ENCODE measurements at places on chromosomes 5 and 9. TPM values are rescaled to one million over a fixed set of nuclear protein-coding genes. Genes with fewer than 3 reads are reported as not detected.

Gene LHX3
- not detected for total RNA-seq

Gene SLC1A1
- 58.3 TPM for total RNA-seq

Gene UAP1L1
- 10.7 TPM for total RNA-seq

Gene ELOVL7
- 0.16 TPM for total RNA-seq

Gene EHMT1
- total RNA-seq, result 36.3 TPM

Gene SLC25A2
- not detected for total RNA-seq

Gene AMBP
- not detected for total RNA-seq

Gene OLFM1
- total RNA-seq, result 2.7 TPM

Gene TMEM174
- total RNA-seq, result not detected

Gene ZFP2
- under 0.01 TPM for total RNA-seq

Gene PAX5
- total RNA-seq, result not detected

Gene ADAMTS2
- total RNA-seq, result 162 TPM

Gene CHSY3
- 10.9 TPM for total RNA-seq

Gene ARAP3
- 6.9 TPM for total RNA-seq

Gene ARHGEF37
- total RNA-seq, result 6.3 TPM

Gene MINAR2
- total RNA-seq, result not detected

Gene TPPP
- total RNA-seq, result 0.72 TPM

Gene COL15A1
- total RNA-seq, result 6.2 TPM

Gene TAF1L
- total RNA-seq, result not detected

Gene ANGPTL2
- total RNA-seq, result 71.5 TPM

Gene NR2F1
- 85.9 TPM for total RNA-seq

Gene PARP8
- 1.4 TPM for total RNA-seq

Gene DMRT3
- total RNA-seq, result not detected

Gene RGS7BP
- 0.36 TPM for total RNA-seq

Gene NXNL2
- total RNA-seq, result 0.32 TPM

Gene DRD1
- not detected for total RNA-seq

Gene SSBP2
- 24.9 TPM for total RNA-seq

Gene NTRK2
- total RNA-seq, result 1.5 TPM

Gene OR1Q1
- not detected for total RNA-seq

Gene CDC42SE2
- 16.2 TPM for total RNA-seq

Gene SH2D3C
- 2.6 TPM for total RNA-seq

Gene PCDHB12
- total RNA-seq, result 0.72 TPM

Gene SNX30
- 9.4 TPM for total RNA-seq

Gene MUSK
- 0.49 TPM for total RNA-seq

Gene MTAP
- total RNA-seq, result 22.7 TPM

Gene BHMT
- total RNA-seq, result not detected

Gene ZNF367
- 1.3 TPM for total RNA-seq

Gene EXOSC2
- total RNA-seq, result 23.0 TPM

Gene SNCAIP
- total RNA-seq, result not detected

Gene HAVCR2
- not detected for total RNA-seq

Gene MEGF10
- total RNA-seq, result not detected

Gene ENTPD8
- not detected for total RNA-seq

Gene OGN
- total RNA-seq, result 0.49 TPM

Gene PCDHGB2
- total RNA-seq, result 3.2 TPM

Gene PRDM9
- total RNA-seq, result not detected

Gene CAMK2A
- total RNA-seq, result not detected

Gene LCN1
- not detected for total RNA-seq

Gene P4HA2
- total RNA-seq, result 268 TPM

Gene SLC4A9
- not detected for total RNA-seq

All from cardiac atrium fibroblast (primary cell).